Fibroblast of skin of back (primary cell): ENCODE measurements at places on chromosomes 4 and X.

DNA sequence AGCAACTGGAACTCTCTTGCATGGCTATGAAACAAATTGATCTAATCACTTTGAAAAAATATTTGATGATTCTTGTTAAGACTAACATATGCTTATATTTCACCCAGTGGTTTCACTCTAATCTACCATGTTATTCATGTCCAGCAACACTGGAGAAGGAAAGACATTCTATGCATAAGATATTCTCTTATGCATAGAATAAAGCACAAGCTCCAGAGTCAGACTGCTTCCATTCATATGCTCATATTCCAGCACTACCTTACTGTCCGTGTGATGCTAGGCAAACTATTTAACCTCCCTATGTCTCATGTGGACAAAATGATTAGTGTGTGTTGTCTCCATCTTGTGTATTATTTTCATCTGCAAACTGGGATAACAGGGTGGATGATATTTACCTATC lies 124.1 kb downstream of the RNF150 start:
- no peak for DNase-seq

DNA sequence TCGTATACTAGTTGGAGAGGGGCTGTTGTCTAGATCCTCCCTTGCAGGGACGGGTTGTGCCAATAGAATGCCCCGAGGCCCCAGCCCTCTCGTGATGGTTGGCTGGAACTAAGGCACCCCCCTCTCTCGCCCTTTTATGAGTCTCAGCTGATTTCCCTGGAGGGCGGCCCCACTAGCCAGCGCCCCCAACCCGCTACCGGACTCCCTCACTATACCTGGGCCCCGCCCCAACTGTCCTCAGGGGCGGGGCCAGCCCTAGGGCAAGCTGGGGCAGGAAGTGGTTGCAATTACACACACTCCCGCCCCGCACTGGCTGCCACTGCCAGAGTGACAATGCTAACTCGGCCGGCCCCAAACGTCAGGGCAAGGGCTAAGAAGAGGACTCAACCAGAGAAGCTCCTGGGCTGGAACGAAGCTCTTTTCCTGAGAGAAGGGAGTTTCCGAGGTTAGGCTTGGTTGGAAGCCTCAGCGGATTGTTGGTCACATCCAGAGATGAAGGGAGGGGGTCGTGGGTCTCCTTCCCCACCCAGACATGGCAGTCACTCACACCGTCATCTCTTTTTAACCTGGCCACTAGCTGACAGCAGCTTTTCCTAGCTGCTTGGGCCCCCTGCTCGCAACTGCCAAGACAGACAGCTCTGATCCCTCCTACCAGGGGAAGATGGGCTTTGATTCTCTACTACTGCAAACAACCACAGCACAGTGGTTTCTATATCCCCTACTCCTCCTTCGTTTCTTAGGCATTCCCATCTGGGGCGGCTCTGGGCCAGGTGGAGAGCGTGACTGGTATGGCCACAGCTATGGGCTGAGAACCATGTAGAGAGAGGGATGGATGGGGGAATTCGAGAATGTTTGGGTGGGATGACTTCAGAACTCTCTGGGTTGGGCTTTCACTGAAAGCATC lies 21.0 kb upstream of the BCORL1 start:
- DNase-seq, result peak; percentile 30

GRCh38 chr4:3687538-3687937 lies 78.6 kb upstream of the ADRA2C start:
- no peak for DNase-seq

DNA sequence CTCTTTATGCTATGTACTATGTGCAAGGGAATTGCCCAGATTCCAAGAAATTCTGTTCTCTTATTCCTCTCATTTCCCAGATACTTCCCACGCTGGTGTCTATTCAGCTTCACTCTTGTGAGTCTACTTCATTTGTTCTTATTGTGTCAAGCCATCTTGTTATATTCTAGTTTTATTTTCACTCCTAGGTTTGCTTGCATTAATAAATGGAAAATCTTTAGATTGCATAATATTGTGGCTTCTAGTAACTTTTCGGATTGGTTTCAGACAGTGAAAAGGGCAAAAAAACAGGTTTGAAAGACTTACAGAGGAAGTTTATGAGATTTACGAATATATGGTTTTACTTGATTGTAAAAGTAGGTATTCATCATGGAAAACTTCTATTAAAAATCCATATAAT lies 128.4 kb downstream of the BTC start:
- no peak for DNase-seq

DNA sequence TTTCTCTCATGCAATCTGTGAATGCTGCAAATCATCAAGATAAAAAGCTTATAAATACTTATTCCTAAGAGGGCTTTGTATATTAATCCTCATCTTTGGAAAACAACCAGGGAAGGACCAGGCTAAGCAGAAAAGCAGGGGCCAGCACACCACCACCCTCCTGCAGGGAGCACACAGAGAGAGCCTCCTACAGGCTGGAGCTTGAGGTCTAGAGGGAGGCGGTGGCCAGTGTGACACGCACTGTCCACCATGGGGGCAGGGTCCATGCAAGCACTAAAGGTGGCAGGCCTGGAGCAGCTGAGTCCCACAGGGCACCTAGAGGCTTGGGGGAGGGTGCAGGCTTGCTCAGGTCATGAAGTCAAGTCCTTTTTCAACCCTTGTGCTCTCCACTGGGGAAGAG lies 236.9 kb downstream of the TACR3 start:
- no peak for DNase-seq

DNA sequence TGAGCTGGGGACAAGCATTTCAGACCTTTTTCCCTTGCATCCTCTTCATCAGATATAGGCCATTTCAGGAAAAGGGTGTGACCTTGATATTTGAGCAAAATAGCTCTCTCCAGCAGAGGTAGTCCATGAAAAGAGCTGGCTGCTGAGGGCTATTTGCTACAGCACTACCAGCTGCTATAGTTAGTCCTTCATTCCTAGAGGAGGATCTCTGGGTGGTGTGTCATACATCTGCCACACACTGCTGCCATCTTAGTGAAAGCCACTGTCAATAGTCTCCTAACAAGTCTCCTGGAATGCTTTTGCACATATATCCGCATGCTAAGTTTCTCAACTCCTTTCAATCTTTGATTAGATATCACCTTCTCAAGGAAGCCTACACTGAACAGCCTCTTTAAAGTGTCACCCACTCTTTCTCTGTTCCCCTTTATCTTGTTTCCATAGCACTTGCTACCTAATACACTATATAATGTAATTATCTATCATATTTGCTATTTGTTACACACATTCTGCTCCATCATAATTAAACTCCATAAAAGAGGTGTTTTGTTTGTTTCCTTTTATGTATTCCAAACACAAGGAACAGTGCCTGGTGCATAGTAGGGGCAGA lies 131.9 kb downstream of the TBC1D19 start:
- DNase-seq, result no peak

DNA sequence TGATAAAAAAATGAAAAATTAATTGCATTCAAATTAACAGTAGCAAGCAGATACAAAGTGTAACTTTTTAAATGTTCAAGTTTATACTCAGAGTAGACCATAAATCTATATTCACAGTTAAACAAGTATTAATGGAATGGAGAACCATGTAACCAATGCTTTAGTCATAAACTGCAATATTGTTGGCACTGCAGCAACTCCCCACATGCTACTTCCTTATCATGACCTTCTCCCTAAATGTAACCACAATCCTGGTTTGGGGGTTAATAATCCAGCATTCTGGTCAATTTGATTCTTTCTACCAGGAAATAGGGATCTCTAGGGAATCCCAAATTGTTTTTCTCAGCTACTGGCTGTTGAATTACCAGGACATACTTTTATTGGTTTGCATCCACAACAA lies 223.9 kb upstream of the DCAF8L1 start:
- DNase-seq, result peak; percentile 37
